ENCODE measurements at places on chromosomes 12 and 14.

DNA sequence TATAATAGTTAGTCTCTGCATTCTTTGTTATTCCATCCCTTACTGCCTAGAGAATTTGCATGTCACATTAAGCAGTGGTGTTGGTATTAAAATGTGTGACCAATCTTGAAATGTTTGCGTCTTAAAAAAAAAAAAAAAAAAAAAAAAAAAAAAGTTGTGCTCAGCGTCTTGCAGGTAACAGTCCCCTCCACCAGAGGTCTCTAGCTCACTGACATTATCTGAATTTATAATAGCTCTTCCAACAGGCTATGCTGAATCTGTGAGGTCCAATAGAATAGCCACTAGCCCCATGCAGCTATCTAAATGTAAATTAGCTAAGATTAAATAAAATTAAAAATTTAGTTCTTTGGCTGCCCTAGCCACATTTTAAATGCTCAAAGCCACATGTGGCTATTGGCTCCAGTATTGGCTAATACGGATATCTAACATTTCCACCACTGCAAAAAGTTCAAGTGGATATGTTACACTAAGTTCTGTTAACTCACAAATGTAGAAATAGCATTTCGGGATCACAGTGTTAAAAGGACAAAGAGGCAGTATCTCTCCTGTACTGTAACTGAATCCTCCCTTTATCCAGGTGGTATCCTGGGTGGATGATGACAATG lies 28.7 kb downstream of the NKX2-8 start:
- DNase-seq: no peak

DNA sequence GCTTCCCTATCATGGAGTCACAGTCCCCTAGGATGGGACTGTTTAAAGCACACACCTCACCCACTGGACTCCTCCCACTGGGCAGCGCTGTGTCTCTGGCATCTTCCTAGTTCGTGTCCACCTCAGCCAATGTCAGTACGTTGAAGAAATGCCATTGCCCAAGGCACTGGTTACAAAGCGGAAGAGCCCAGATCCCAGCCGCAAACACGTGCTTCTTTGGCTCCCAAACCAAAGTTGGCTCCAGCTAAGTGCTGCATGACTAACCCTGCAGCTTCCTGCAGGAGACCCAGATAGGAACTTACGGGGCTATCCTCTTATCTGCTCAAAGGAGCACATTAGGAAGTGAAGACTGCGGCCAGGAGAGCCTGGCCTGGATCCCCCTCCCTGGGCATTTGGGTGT lies 9.3 kb downstream of the SYNE3 start:
- DNase-seq: no peak

DNA sequence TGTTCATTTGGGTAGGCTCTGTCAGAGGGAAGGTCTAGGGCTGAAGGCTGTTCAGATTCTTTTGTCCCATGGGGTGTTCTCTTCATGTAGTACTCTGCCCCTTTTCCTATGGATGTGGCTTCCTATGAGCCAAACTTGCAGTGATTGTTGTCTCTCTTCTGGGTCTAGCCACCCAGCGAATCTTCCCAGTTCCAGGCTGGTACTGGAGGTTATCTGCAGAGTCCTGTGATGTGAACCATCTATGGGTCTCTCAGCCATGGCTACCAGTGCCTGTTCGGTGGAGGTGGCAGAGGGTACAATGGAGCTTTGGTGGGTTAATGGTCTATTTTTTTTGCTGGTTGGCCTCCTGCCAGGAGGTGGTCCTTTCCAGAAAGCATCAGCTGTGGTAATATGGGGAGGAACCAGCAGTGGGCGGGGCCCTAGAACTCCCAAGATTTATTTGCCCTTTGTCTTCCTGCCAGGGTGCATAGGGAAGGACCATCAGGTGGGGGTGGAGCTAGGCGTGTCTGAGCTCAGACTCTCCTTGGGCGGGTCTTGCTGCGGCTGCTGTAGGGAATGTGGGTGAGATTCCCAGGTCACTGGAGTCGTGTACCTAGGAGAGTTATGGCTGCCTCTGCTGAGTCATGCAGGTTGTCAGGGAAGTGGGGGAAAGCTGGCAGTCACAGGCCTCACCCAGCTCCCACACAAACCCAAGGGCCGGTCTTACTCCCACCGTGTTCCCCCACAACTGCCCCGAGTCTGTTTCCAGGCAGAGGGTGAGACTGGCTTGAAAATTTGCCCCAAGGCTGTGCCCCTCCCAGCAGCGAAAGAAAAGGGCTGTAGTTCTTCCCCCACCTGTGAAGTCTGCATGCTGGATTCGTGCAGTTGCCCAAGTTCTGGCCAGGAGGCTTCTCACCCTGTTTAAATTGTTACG lies 17.5 kb downstream of the MTRFR start:
- DNase-seq: no peak

- DNase-seq: no peak
Measured at GRCh38 chr12:15538881-15539280, 216.6 kb downstream of the PTPRO start.
